ENCODE measurements at places on chromosomes 5 and 9.

DNA sequence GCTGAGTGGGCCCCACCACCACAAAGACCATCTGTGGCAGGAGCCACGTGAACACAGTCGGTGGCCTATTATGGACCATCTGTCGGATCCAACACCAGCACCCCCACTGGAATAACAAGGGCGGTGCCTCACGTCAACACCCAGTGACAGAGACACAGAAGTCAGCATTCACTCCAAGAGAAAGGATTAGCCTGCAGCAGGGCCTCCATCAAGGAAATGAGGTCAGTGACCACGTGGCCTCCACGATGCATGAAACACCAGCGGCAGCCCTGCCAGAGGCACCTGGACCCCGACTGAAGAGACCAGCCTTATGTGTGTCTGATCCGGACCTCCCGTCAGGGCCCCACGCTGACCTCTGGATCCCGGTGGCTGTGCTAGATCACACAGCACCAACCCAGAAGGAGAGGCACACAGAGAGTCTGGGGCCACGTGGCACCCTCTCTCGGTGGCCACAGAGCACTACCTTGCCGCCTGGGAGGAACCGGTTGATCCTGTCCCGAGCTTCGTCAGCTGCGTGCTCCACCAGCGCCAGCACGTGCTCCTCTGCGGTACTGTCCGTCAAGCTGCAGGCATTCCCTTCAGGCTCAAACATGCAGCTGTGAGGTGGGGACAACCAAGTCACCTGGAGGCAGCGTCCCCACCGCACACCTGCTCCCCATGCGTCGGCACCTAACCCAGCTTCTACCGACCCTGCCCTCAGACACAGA lies 9.0 kb downstream of the BRD9 start:
- peaks cover 6% of the 10 kb centered on the region for H3K27me3 ChIP-seq
- peak overlapping the region; percentile 85 for H3K27ac ChIP-seq

DNA sequence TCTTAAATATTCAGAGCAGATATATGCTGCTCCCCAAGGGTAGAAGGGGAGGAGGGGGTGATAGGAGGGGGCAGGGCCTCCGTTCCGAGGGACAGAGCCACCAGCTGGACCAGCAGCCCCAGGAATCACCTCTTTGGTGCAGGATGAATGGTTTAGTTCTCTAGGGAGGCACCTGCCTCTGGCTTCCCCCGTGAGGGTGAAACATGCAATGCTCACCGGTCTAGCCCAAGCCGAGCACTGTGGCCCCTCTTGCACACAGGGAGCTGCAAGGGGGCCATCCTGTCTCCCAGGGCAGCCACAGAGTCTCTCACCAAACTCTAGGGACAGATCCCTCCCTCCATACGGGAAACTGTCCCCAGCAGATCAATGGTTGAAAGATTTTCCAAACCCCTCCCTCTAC lies 163.7 kb downstream of the DAB2IP start:
- no peaks in the 10 kb centered on the region for H3K36me3 ChIP-seq
- no peaks in the 10 kb centered on the region for H3K27me3 ChIP-seq
- no peak for DNase-seq
- no peaks in the 10 kb centered on the region for H3K4me1 ChIP-seq

DNA sequence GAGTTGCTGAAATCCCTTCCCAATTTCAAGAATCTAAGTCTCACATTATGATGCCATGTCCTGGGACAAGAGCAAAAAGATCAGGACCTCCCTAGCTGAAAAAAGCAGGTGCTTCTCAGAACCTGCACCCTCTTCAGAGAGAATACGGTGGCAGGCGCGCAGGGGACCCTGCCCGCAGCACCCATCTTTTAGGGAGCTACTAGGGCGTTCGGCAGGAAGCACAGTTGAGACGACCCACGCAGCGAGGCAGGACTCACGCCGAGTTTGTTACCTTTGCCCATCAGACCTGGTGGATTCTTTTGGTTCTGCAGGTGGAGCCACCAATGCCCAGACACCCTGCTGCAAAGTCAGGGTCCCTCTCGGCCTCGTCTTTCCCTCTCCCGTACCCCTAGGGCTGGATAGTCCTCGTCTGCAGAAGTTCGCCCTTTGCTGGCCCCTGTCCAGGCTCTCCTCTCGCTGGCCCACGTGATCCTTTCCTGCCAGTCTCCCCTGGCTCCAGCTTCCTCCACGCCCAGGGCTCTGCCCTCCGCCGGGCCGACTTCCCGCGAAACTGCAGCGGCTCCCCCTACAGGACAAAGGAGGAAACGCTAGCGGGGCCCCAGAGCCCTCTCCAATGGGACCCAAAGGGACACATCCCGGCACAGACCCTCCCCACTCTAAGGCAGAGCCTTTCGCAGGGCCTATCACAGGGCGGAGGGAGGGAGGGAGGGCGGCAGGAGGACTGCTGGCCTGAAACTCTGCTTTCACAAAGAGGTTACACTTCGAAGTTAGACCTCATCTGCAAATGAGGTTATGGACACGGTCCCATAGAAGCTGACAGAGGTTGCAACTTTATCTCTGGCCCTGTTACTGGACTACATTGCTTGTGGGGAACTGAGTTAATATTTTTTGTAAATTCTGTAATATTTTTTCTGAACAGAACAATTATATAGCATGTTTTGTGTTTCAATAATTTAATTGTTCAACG lies 28.8 kb downstream of the TMEM174 start:
- H3K36me3 ChIP-seq: no peaks in the 10 kb centered on the region
- peaks cover 53% of the 10 kb centered on the region for H3K27me3 ChIP-seq
- peak; percentile 73 for DNase-seq

- no peak overlapping the region for H3K4me3 ChIP-seq
- no peaks in the 10 kb centered on the region for H3K4me1 ChIP-seq
- peaks cover 64% of the 10 kb centered on the region for H3K36me3 ChIP-seq
- DNase-seq: no peak
- H3K27me3 ChIP-seq: no peaks in the 10 kb centered on the region
These were observed 23.0 kb downstream of the FBLL1 start for GRCh38 chr5:168552146-168552545.

DNA sequence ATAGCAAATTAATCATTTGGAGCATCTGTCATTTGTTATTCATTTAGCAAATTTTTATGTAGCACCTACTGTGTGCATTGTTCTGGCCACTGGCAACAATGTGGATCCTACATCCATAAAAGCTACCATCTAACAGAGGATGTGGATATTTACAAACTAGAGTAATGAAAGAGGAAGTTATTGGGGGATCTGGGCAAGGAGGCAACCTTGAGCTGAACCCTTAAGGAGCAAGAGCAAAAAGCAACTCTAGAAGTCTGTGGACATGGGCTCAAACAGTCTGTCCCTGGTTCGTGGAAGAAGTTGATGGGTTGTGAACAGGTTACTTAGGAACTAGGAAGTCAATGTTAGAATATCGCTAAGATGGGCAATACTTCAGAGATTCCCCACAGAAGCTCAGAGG lies 259.9 kb downstream of the SYK start:
- H3K36me3 ChIP-seq: peaks cover 21% of the 10 kb centered on the region
- H3K27ac ChIP-seq: no peak overlapping the region
- no peak overlapping the region for H3K4me3 ChIP-seq

DNA sequence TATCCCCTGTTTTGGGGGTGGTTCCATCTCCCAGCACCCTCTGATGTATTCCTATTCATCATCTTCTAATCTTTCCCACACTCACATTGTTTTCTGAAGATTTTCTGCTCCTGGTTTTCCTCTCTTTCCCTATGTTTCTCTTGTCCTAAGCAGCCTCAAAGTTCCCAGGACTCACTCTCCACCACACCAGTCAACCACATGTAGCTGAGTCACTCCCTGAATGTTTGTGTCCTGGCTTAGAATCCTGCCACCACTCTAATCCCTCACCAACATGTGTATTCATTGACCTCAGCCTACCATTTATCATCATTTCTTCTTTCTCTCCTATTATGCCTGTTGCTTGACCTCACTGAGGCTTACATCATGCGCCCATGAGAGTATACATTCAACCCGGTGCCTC lies 282.4 kb upstream of the ADAMTS16 start:
- no peaks in the 10 kb centered on the region for H3K27me3 ChIP-seq
- no peak overlapping the region for H3K4me3 ChIP-seq
- H3K4me1 ChIP-seq: no peaks in the 10 kb centered on the region
- no peaks in the 10 kb centered on the region for H3K36me3 ChIP-seq
- H3K27ac ChIP-seq: no peak overlapping the region

GRCh38 chr5:41095324-41096101 lies 24.4 kb upstream of the MROH2B start:
- H3K27me3 ChIP-seq: no peaks in the 10 kb centered on the region
- DNase-seq: no peak
- H3K36me3 ChIP-seq: no peaks in the 10 kb centered on the region
- H3K27ac ChIP-seq: no peak overlapping the region

DNA sequence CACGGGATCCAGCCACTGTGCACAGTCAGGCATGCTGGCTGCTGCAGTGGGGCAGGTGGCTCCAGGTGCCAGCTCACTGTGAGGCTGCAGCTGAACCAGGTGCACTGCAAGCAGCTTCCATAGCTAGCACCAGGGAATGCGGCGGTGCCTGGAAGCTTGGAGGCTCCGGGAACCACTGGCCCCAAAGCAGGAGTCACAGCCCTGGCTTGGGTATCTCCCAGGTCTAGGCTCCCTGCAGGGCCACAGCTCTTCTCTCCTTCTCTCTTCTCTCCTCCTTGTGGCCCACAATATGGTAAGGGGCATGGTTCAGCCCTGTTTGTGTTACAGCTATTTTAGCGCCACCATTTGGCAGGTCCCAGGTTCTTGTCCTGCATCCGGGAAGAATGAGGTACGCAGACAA lies 6.7 kb upstream of the MTMR12 start:
- no peak for DNase-seq
- no peaks in the 10 kb centered on the region for H3K4me1 ChIP-seq
- H3K27me3 ChIP-seq: no peaks in the 10 kb centered on the region

DNA sequence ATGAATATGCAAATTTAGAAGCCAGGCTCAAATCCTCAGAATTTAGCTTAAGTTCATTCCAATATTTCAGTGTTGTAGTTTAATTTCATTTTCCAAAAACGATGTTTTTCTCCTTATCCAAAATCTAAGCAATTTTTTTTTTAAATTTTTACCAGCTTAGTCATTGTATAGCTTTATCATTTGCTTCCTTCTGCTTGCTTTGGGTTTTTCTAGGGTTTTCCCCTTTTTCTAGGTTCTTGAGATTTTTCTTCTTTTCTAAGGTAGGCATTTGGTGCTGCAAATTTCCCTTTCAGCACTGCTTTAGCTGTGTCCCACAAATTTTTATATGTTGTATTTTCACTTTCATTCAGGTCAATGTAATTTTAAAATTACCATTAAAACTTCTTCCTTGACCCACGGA lies 34.4 kb upstream of the CCDC112 start:
- no peak overlapping the region for H3K4me3 ChIP-seq
- no peak for DNase-seq
- H3K27me3 ChIP-seq: peaks cover 34% of the 10 kb centered on the region
- no peaks in the 10 kb centered on the region for H3K36me3 ChIP-seq
- peaks cover 11% of the 10 kb centered on the region for H3K4me1 ChIP-seq

DNA sequence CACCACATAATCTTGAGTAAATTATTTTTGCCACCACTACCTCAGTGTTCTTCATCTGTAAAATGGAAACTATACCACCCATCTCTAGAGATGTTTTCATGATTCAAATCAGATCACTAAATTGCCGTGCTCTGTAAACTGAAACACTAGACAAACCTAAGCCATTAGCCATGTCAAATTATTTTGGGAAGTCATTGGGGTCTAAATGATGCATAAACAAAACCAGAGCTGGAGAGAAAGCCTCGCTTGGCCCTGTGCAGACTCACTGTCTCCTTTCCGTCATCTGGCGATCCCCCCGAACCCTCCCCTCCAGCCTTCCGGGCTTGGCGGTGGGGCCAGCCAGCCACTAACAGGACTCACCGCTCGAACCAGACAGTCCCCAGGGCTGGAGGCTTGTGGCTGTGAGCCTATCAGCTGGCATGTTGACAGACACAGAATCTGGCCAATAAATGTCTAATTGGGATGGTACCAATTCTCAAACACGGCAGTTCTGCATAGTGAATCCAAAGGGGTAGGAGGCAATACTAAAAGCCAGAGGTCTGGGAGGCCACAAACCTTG lies 256.5 kb downstream of the SEC61B start:
- DNase-seq: no peak
- H3K36me3 ChIP-seq: no peaks in the 10 kb centered on the region
- H3K27ac ChIP-seq: no peak overlapping the region
- peaks cover 34% of the 10 kb centered on the region for H3K27me3 ChIP-seq
- H3K4me3 ChIP-seq: no peak overlapping the region

GRCh38 chr5:156328766-156329165 lies 1.8 kb downstream of the SGCD start:
- H3K27me3 ChIP-seq: peaks cover 11% of the 10 kb centered on the region
- DNase-seq: no peak
- no peak overlapping the region for H3K27ac ChIP-seq
- no peaks in the 10 kb centered on the region for H3K4me1 ChIP-seq
- no peak overlapping the region for H3K4me3 ChIP-seq

DNA sequence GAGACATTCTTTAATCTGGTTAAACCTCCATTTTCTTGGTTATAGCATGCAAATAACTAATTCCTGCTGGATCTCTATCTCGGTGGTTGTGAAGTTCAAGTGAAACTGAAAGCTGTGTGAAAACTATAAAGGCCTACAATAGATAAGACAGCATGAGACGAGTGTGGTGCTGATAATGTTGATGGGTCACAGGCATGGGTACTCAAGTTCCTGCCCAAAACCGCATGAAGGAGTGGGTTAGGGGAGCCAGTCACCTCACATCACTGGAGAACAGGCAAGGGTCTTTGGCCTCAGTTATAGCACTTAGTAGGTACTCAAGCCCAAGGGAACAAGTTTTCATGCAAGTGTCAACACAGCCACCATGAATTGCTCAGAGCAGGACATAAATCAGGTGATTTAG lies 16.7 kb downstream of the HMHB1 start:
- peaks cover 2% of the 10 kb centered on the region for H3K36me3 ChIP-seq
- DNase-seq: no peak
- peak overlapping the region; percentile 61 for H3K27ac ChIP-seq

DNA sequence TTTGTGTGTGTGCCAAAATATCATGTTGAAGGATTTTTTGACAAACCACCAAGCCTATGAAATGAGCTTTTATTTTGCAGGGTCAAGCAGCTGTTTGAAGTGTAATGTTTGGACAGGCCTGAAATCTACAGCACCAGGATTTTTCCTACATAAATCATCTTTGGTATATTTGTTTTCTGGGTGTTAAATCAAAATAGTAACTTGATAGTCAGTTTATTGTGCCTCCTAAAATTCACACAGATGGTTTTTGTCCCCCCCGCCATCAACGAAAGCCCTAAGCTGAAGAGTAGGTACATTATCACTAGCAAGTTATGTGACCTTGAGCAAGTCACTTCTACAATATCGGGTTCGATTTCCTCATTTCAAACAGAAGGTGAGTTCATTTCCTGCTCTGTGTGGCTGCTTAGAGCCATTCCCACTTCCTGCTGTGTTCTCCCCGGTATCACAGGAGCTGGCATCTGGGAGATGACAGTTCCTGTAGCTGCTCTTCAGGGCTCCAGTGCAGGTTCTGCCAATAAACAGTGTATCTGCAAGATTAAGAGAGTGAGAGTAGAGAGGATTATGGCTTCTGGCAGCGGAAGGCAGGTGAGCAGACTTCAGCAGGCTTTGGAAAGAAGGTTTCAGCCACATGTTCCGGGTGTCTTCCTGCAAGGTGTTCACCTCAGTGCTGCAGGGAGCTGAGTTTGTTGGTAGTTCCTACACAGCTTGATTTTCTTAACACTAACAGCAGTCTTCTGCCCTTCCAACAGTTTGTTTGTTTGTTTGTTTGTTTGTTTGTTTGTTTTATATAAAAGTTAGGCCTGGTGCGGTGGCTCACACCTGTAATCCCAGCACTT lies 48.4 kb upstream of the GNE start:
- DNase-seq: peak; percentile 43
- H3K27me3 ChIP-seq: no peaks in the 10 kb centered on the region

GRCh38 chr5:9314558-9314957 lies 231.3 kb downstream of the SEMA5A start:
- H3K27ac ChIP-seq: no peak overlapping the region
- no peak overlapping the region for H3K4me3 ChIP-seq
- H3K4me1 ChIP-seq: no peaks in the 10 kb centered on the region
- H3K27me3 ChIP-seq: no peaks in the 10 kb centered on the region
- no peaks in the 10 kb centered on the region for H3K36me3 ChIP-seq
